Stimulated activated CD4-positive, alpha-beta T cell treated with anti-CD3 and anti-CD28 coated beads, Interleukin-15, amount 100 ng/mL, for 1 hour (primary cell): ENCODE measurements at places on chromosomes 11 and 22.

GRCh38 chr11:121048464-121049233 is 24.7 kb downstream of the TBCEL start:
- no peak for DNase-seq

DNA sequence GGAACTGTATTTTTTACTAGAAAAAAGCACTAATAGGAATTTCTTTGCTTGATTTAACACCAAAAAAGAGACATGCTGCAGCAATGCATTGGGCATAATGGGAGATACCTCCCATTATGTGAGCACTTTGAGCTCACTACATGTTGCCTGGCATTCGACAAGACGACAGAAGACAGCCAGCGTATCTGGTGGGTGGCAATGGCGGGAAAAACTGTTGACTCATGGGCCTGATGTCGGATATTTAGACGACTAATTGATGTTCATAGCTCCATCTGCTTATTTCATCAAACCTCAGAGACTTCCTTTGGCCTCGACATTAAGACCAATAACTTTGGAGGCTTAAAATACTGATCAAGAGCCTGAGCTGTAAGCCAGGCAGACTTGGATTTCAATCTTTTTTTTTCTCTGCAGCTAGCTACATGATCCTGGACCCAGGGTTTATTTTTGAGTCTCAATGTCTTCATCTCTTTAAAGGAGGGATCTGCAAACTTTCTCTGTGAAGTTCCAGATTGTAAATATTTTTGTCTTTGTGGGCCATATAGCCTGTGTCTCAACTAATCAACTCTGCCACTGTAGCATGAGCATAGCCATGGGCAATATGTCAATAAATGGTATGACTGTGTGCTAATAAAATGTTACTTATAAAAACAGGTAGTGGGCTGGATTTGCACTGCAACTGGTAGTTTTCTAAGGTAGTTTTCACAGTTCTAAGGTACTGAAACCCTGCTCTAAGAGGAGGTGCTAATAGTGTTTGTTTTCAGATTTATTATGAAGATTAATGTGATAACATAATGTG is 375.1 kb downstream of the METTL15 start:
- no peak for DNase-seq

- peak; percentile 44 for DNase-seq
Observed at GRCh38 chr22:23591201-23591791, 11.2 kb upstream of the IGLL1 start.

GRCh38 chr11:119481667-119482400 is 58.9 kb upstream of the THY1 start:
- DNase-seq: no peak

GRCh38 chr11:131025020-131025419 is 108.7 kb upstream of the SNX19 start:
- DNase-seq: no peak

DNA sequence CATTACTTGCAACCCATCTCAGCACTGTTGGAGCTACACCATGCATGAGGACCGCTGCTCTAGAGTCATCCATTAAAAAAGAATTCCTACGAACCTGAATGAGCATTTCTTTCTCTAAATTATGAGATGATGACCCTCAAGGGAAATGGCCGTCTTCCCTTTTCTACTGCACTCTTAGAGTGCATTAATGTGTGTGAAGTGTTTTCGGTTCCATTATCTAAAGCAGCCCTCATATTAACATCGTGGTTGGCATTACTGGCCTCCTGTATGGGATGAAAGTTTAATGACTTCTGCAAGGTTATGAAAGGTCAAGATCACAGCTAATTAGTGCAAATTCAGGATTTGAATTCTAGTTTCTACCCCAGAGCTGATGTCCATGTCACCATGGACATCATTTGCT is 16.7 kb downstream of the CD44 start:
- DNase-seq: no peak

DNA sequence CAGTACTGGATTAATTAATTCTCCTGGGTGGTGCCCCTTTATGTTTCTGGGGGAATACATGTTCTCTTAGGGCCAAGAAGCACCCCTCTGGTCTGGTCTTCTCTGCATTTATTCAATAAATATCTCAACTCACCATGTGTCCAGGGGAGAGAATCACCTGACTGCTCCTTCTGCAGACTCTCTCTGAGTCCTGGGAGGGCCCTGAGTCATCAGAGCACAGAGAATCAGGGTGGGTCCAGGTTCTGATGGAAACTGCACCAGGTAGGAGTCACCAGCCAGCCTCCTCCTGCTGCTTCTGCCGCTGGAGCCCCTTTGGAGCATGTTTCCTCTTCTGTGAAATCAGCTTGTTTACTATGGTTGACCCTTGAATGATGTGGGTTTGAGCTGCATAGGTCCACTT is 107.7 kb upstream of the PLET1 start:
- DNase-seq: no peak

DNA sequence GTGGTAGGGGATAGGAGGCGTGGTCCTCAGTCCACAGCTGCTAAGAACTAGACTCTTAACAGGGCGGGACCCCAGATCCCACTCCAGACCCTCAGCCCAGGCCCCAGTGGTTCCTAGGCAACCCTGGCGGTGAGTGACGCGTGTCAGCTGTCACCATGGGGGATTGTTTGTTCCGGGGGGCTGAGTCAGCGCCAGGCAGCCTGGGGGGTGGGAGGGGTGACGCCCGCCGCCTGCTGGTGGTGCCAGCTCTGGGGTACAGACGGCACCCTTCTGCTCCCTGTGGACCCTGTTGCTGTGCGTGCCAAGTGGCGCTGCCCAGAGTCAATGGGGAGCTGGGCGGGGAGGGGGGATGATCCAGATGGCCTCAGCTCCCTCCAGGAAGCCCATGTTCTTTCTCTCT is 2.5 kb downstream of the CNIH2 start:
- DNase-seq: no peak

DNA sequence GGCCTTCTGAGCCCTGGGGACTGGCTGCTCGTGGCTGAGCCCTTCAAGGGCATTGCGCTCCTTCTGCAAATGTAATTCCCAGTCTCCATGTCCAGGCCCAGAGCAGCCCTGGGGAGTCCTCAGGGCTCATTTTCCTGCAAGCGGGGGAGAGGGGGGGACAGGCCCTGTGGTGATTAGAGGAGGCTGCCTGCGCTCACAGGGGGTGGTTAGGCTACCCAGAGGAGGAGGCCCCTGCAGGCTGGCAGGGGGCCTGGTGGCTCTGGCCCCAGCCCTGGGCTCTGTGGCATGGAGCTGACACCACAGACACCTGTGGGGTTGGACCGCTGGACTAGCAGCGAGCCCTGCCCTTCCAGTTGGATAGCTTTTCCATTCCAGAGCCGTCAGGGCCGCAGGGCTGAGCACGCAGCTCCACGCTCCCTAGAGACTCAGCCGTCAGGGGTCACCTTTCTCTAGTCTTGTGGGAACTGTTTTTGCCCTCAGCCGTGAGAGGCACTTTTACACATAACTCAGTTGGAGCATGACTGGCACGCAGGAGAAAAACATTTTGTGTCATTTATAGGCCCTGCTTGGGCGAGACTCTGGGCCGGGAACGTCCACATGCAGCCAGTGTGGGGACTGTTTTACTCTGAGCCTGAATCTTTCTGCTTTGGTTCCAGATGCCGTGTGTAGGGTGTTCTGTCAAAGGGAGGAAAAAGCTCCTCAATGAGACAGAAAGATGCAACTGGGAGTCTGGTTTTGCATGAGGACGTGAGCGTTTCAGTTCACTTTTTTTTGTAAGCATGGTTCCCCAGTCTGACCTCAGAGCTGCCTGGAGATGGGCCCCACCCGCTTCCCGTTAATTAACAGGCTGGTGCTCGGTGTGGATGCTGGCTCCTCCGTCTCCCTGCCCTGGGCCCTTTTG is 58.1 kb downstream of the LRP5 start:
- DNase-seq: no peak

DNA sequence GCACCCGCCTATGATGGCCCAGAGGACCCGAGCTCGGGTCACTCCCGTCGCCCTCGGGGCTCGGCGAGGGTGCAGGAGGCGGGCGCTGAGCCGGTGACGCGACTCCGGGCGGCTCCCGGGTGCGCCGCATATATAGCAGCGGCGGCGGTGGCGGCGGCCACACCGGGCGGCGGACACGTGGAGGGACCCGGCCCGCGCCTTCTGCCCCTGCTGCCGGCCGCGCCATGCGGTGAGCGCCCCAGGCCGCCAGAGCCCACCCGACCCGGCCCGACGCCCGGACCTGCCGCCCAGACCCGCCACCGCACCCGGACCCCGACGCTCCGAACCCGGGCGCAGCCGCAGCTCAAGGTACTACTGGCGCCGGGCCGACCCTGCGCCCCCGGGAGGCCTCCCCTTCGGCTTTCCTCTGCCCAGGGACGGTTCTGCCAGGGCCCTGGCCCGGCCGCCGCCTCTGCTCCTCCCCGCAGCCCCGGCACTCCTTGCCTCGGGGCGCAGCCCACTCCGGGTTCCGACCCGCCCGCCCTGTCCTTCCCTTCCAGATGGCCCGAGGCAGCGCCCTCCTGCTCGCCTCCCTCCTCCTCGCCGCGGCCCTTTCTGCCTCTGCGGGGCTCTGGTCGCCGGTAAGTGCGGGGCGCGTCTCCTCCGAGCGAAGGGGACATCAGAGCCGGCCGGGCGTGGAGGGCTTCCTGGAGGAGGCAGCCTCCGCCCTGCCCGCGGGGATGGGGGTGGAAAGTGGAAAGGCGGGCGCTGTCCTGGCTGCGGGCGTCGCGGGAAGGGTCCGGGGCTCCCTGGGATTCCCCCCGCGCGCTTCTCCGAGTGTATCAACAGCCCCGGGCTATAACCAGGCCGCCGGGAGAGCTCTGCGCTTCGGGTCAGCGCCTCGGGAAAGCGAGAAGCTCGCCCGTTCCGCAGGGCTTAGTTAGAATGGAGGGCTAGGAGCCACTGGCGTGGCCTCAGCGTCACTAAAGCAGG is at the start of gene GAL:
GAL (plus strand) TSS at position 160 of the 972 bp plus-strand sequence; CDS start at position 540, 380 bp downstream.
- no peak for DNase-seq

GRCh38 chr11:3353066-3353465 is 25.9 kb downstream of the ZNF195 start:
- DNase-seq: no peak

DNA sequence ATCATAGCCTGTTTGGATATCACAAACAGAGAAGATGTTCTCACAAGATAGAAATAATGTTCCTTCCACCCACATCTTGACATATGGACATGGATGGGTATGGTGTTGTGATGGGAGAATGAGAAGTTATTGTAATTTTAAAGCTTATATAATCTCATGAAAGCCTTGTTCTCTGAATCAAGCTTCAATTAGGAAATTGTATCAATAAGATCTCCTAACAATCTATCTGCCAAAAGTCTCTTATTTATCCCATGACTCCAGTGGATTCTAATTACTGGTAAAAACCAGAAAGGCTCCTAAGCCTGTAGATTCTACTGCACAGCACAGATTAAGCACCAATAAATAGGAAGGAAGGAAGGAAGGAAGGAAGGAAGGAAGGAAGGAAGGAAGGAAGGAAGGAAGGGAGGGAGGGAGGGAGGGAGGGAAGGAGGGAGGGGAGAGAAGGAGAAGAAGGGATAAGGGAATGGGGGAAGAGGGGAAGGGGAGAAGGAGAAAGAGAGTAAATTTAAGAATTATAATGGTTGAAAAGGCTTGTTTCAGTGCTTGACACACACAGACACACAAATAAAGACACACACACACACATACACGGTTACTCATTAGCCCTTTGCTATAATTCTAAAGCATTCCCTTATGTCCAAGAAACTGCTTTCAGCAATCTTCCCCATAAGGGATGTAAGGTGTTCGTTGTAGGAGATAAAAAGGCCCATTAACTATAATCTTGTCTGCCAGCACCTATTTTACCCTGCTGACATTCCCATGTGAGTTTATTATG is 258.0 kb upstream of the API5 start:
- DNase-seq: no peak

- DNase-seq: no peak
Observed at GRCh38 chr22:49476176-49476575, 351.5 kb downstream of the BRD1 start.

GRCh38 chr11:11703885-11704284 is 82.1 kb upstream of the GALNT18 start:
- DNase-seq: no peak

DNA sequence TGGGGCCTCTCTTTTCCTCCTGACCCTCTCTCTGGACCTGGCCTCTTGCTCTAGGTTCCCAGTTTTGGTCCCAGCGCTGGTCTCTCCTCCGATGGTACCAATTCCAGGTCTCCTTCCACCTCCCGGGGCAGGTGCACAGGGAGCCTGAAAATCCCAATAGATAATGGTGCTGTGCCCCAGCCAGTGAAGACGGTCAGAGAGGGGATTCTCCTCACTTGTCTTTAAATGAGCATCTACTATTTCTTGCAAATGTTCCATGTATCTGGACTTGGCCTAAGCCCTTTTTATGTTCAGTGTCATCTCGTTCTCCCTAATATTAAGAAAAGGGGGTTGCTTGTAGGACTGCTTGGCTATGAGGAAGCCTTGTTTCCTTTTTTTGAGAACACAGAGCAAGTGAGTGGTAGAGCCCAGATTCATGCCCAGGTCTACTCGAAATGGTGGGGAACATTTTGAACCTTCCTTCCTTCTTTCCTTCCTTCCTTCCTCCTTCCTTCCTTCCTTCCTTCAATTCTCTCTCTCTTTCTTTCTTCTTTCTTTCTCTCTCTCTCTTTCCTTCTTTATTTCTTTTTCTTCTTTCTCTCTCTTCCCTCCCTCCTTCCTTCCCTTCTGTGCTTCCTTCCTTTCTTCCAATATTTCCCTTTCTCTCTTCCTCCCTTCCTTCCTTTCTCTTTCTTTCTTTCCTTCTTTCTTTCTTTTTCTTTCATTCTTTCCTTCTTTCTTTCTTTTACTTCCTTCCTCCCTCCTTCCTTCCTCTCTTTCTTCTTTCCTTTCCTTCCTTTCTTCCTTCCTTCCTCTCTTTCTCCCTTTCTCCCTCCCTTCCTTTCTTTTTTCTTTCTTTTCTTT is 620 bp downstream of the APOBEC3A start:
- no peak for DNase-seq

DNA sequence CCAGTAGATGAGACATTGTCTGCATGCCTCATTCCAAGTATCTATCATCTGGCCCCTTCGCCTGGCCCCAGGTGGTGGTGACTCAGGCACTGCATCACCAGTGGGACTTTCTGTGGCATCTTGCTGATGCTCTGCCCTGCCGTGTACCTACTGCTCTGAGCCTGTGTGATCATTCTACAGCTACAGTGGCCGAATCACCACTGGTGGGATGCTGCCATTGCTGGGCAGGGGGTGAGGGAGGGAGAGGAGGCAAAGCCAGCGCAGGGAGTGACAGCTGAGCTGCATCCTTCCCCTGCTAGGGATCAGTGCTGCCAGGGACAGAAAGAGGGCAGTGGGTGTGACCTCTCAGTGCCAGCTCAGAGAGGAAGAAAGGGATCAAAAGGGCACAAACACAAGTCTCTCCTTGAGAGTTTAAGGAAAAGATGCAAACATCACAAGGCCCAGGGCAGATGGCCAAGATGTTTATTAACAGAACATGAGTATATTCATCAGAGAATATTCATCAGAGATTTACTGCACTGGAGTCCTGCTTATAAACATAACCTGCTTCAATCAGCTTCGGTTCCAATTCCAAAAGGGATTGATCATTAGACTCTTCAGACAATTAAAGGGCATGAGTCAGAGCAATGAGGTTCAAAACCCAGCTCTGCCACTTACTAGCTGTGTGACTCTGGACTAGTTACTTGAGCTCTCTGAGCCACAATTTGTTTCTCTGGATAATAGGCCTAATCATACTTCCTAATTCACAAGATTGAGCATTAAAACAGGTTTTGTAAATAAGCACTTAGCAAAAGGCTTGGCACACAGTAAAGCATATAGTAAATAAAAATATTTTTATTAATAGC is 109.8 kb downstream of the NAT10 start:
- DNase-seq: peak; percentile 11
